ENCODE measurements at places on chromosomes 4 and X. TPM values are rescaled to one million over a fixed set of nuclear protein-coding genes. Genes with fewer than 3 reads are reported as not detected.

GRCh38 chrX:149846789-149847188 is 34.2 kb upstream of the MAGEA8 start:
- no peak for DNase-seq

- DNase-seq = no peak
Observed at GRCh38 chr4:185833055-185833598, 21.1 kb upstream of the SORBS2 start.

The COX7B2 gene
- not detected for total RNA-seq

The SH3TC1 gene
- 17.2 TPM for total RNA-seq

The RHOH gene
- total RNA-seq = not detected

The TCEAL6 gene
- not detected for total RNA-seq

GRCh38 chr4:127400276-127400675 is 232.5 kb upstream of the INTU start:
- DNase-seq = no peak

The TMPRSS11D gene
- not detected for total RNA-seq

The BBS7 gene
- 19.9 TPM for total RNA-seq

The CYSLTR1 gene
- not detected for total RNA-seq

DNA sequence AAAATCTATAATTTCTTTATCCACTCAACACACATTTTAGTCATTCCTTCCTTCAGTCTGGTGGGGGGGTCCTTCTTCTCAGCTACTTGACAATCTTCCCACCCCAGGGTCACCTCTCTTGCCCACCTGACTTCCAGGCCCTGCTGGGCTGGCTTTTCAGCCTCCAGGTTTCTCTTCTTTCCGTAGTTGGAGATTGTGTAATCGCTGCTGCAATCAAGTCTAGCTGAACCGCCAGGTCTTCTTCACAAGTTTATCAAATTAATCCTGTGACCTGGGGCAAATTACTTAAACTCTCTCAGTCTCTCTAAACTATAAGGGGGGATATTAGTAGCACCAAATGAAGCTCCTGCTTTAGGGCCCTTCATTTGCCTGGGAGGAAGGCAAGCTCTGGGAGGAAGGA is 102.9 kb upstream of the TNIP3 start:
- DNase-seq = no peak

- DNase-seq = no peak
Observed at GRCh38 chr4:6909970-6910339, 329 bp downstream of the TBC1D14 start.

The CDX4 gene
- total RNA-seq = not detected

DNA sequence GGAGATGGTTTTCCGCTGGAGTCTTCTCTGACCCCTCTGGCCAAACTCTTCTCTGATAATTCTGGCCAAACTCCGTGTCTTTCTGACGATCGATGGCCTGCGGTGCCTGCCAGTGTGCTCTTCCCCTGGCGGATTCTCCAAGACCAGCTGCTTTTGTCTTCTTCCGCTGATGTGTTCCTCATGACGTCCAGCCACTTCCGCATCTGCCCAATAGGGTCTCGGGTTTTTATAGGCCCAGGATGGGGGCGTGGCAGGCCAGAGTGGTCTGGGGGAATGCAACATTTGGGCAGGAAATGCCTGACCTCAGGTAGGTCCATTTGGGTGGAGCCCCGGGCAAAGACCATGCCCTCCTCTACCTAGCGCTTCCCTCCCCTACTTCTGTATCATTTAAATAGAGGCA is 1542.1 kb downstream of the STIM2 start:
- DNase-seq = no peak

DNA sequence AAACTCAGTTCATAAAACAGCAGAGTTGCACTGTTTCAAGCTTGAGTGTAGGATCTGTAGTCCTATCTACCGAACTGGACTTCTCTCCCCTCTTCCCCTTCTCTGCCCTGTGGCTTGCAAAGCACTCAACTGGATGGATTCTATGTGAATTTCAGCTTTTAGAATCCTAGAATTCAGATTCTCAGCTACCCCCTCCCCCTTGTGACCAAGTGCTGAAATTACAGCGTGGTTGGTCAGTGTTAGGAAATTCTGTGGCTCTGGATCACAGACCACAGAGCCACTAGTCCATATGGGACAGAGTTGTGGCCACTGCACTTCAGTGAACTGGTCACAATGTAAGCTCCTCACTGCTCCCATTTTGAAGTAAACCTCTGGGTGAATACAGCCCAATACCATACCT is 64.6 kb upstream of the TRPC5 start:
- DNase-seq = peak; percentile 10

- no peak for DNase-seq
Observed at GRCh38 chr4:153651587-153651986, 32.5 kb upstream of the TLR2 start.

DNA sequence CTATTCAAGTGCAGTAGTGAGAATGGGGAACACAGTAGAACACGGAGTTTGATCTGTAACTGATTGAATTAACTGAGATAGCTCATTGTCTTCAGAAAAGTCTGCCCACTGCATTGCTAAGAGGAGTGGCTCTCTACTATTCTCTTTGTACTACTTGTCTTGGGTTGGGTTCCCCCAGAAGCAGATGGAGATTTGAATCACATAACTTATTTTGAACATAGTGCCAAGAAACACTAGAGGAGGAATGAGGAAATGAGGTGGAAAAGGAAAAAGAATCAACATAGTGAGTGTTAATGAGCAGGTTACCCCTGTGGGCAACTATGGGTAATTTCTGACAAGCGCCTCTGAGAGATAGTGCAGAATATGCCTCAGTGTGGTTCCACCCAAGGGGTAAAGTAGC is 362.7 kb downstream of the STIM2 start:
- DNase-seq = no peak

The SYP gene
- 23.3 TPM for total RNA-seq

The MYL5 gene
- 17.1 TPM for total RNA-seq

DNA sequence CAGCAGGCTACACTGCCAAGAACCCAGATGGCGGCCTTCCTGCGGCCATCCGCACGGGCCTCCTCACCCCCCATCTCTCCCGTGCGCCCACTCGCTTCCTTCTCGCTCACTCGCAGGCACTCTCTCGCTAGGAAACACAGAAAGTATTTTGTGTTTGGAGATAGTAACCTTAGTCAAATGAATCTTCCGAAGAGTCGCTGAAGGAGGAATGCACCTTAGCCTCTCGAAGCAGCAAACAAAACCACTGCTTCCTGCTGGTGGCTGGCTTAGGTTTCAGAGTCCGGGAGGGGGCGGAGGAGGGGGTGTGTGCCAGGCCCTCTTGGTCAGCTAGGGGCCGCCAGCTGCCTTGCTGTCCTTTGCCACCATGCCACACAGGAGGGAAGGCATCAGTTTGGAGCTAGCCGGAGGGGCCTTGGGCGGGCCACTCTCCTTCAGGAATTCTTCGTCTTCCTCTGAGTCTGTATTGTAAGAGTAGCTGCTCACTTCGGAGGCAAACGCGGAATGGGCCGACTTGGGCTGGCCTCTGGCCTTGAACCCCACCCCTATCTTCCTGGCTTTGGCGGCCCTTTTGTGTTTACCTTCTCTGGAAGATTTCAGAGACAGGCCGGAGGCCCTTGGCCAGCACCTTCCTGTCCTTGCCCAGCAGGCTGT is 73.2 kb upstream of the UCP1 start:
- DNase-seq = peak; percentile 19

DNA sequence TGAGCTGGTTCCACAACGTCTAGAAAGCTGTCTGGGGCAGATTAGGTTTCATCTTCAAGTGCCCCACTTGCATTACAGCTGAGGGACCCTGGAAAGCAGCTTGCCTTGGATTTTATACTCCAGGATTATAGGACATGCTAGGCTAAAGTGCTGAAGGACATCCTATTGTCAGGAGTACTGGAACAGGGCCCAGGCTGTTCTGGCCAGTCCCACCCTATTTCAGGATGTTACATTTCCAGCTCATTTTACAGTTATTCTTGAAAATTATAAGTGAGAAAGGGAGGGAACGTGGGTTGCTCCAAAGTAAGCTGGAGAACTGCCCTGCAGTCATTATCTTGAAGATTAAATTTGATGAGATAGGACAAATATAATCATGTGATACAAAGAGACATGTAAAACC is 71.0 kb upstream of the UGT8 start:
- no peak for DNase-seq

DNA sequence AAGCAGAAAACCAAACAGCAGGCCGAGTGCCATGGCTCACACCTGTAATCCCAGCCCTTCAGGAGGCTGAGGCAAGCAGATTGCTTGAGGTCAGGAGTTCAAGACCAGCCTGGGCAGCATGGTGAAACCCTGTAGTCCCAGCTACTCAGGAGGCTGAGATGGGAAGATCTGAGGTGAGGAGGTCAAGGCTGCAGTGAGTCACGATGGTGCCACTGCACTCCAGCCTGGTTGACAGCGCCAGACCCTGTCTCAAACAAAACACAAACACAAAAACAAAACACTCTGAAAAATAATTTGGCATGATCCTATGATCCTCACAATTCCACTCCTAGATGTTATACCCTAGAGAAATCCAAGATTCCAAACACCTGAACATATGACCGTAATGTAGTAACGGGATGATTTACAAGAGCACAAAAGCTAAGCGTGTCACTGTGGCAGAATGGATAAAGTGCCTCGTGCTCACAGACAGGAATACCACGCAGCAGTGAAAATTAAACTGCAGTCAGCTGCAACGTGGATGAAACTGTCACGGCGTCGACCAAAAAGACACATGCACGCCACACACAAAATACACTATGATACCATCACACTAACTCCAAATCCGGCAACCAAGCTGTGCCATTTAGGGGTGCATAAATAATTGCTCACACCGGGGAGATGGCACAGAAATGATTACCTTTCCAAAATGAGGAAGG is 1.7 kb downstream of the NELFA start:
- DNase-seq = no peak

DNA sequence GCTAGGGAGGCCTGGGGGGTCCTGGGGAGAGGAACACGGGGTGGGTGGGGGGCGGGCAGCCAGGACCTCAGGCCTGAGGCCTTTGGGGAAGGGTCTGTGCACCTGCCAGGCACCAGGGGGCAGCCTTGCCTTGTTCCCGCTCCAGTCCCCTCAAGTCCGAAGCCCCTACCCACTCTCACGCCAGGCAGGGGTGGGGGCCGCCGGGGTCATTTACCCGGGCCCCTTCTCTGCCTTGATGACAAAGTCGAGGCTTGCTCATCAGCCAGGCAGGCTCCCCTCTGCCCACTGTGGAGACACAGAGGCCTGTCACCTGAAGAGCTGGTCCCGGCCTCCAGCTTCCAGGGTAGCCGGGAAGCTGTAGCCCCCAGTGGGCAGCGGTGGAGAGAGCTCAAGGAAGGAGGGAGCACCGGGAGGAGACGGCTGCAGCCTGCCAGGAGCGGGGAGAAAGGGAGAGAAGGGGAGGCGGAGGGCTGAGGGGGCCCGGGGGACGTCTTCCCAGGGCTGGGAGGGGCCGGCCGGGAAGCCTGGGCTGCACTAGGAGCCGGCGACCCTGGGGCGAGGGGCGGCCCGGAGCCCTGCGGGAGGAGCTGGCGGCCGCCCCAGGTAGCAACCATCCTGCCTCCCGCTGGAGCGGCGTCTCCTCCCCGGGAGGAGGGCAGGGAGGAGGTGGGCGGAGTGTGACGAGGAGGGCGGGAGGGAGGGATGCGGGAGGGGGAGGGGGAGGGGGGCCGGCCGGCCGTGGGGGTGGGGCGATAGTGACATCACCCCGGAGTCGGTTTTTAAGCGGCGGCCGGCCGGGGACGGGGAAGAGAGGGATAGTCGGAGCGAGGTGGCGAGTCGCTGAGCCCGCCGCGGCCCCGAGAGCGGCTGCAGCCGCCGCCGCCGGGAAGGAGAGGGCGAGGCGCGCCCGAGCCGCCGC is at the start of gene SLC6A8:
Gene SLC6A8 (plus strand): TSS at position 806 of the 919 bp plus-strand sequence. CDS start 649 bp downstream, outside the sequence.
- DNase-seq = peak; percentile 71

DNA sequence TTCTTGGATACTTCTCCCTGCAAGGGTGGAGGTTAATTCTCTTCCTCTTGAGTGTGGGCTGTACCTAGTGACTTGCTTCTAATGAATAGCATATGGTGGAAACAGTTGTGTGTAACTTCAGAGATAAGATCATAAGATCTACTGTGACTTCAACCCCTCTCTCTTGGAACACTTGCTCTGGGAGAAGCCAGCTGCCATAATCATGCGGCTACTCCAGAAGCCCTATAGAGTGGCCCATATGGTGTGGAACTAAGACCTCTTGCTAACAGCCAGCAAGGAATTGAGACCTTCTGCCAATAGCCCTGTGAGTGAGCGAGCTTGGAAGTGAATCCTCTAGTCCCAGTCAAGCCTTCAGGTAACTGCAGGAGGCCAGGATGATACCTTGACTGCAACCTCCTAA is 81.1 kb downstream of the RBMX2 start:
- DNase-seq = no peak

DNA sequence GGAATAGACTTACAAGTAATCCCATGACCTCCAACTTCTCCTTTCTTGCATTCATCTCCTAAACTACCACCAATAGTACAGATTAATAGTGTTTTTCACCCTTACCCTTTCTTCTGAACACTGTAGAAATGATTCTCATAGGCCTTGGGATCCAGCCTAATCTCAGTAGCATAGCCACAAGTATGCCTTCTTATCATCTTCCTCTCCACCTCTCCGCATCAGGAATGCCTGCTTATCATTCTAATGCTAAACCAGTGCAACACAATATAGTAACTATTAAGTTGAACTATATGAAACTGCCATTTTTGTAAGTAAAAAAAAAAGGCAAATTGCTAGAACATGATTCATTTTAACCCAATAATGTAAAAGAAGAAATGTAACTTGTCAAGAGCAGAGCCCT is 79.5 kb upstream of the IL2 start:
- no peak for DNase-seq

The HS3ST1 gene
- total RNA-seq = 4.2 TPM

The TMEM128 gene
- total RNA-seq = 19.0 TPM

- no peak for DNase-seq
Observed at GRCh38 chr4:181949704-181950312, 293.4 kb upstream of the TENM3 start.

All from Caco-2 (cell line).